Activated CD8-positive, alpha-beta memory T cell treated with anti-CD3 and anti-CD28 coated beads for 4 hours (primary cell): ENCODE measurements at places on chromosomes 3 and 15.

DNA sequence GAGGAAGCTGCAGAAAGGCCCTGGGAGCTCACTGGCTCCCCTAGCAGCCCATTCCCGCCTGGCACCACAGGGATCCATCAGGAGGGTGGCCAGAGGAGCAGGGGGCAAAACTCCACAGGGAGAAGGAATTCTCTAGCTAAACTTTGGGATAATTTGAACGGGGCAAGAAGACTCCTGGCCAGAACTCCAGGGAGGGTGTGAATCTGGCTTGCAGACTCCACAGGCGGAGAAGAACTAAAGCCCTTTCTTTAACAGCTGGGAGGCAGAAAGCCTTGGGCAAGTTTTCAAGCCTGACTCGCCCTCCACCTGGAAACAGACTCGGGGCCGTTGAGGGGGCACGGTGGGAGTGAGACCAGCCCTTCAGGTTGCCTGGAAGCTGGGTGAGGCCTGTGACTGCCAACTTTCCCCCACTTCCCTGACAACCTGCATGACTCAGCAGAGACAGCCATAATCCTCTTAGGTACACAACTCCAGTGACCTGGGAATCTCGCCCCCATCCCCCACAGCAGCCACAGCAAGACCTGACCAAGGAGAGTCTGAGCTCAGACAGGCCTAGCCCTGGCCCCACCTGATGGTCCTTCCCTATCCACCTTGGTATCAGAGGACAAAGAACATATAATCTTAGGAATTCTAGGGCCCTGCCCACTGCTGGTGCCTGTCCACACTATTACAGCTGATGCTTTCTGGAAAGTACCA, 28.6 kb downstream of the SLC27A2 start:
- no peak for DNase-seq

DNA sequence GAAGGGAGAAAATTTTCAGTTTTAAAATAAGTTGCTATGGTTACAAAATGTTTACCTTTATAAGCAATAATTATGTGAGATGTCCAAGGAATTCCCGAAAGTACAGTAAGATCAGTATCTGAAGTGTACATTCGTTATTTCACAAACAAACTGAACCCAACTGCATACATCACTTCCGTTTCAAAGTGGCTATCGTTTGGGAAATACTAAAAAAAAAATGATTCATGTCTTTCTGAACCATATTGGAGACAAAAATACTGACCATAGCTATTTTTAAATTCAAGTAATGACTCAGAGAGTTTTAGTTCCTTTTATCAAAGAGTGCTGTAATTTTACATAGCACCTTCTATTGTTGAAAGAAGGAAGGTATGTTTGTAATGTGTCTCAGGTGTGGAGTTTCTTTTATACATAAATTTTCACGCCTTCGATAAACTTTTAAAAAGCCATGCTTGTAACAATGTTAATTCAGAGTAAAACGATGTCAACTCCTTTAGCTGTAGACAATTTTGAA, 8.0 kb upstream of the ANKRD28 start:
- no peak for DNase-seq

- DNase-seq, result no peak
These were observed 83.8 kb downstream of the MRPL46 start for GRCh38 chr15:88383354-88383753.

GRCh38 chr3:23712656-23713559, 92.8 kb upstream of the UBE2E1 start:
- no peak for DNase-seq

GRCh38 chr3:190546881-190547510, 33.1 kb downstream of the IL1RAP start:
- DNase-seq, result no peak

DNA sequence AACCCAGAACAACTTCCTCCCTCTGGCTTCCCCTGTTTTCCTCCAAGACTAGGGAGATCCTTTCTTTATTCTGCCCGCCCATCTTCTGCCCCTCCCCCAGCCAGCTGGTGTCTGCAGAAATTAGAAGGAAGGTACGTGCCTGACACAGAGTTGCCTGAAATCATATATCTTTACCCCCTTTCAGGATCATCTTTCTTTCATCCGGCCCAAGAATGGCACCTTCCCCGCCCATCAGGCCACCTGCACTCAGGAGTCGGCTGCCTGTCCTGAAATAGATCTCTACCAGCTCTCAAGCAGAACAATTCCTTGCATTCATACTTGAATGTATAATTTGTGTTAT, 133.7 kb downstream of the VGLL4 start:
- no peak for DNase-seq

GRCh38 chr3:130997289-130997688, 29.3 kb downstream of the ASTE1 start:
- no peak for DNase-seq

GRCh38 chr3:136464502-136464901, 214.4 kb downstream of the PCCB start:
- DNase-seq, result no peak

DNA sequence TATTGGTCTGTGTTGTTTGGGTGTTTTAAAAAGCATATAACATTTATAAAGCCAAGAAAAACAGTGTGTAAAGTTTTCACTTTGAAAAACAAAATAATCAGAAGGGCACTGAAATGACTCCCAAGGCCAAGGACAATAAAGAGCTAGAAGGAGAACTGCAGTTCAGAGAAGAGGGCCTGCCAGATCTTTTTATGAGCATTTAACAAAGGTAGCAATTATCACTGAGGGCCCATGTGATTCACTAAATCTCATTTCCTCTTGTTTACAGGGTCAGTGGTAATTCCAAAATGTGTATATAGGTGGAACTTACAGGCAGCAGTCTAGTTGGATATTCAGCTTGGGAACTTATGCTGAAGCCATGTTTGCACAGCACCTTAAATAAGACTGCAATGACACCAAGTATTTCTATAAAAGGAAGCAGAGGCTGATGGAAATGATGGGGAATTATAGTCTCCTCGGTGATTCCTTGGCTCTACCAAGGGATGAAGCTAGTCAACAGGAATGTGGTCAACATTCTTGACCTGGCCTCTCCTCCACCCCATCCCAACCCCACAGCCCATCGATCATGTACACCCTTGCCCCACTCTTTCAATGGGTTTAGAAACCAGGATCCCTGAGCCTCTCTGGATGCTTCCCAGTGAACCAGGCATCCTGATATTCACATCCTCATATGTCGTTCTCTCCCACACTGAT, 54.4 kb upstream of the THUMPD3 start:
- no peak for DNase-seq

- no peak for DNase-seq
These were observed 19.9 kb downstream of the TTC21A start for GRCh38 chr3:39127269-39127907.

GRCh38 chr3:187849016-187849654, 103.9 kb upstream of the BCL6 start:
- DNase-seq, result no peak

GRCh38 chr15:73298522-73299245, 70.1 kb downstream of the HCN4 start:
- DNase-seq, result no peak

DNA sequence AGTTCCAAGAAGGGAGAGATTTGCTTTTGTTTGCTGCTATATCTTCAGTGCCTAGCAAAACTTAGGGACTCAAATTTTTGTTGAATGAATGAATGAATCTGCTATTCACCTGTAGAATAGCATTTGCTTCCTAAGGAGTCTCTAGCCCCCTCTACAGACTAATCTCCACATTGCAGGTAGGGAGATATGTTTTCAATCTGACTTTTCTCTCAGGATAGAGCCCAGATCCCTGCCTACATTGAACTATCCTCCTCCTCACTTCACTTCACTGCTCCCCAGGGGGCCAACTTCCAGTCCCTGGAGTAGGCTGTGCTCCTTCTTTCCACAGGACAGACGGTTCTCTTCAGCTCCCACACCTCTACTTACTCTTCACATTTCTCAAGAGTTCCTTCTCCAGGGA, 81.9 kb upstream of the PTX3 start:
- no peak for DNase-seq

DNA sequence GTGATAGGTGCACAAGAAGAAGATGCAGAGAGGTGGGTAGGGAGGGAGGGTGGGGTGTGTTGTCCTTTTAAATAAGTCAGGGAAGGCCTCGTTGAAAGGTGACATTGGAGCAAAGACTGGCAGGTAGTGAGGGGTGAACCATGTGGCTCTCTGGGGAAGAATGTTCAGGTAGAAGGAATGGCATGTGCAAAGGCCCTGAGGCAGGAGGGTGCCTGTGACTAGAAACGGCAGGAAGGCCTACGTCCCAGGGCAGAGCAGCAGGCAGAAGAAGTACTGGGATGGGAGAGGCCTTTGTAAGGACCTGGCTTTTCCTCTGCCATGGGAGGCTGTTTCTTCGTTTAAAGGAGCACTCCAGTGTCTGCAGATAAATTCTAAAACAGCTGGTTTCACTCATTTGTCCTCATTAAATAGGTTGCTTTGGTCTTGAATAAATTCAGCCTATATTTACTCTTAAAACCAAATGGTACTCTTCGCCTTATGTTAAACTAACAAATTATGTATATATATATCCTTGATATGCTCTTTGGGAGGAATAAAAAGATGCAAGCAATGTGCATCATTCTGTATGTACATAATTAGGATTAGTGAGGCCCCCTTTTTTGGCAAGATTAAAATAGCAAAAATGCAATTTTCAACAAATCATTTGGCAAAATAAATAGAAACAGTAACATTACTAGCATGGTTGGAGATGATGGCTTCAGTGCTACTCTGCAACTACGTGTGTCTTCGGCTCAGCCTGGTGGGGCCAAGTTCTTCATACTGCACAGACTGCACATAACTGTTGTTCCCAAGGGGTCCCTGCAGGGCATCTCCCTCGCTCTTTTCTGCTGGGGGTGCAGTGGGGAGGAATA, 151.4 kb downstream of the KLF13 start:
- no peak for DNase-seq

GRCh38 chr3:42134867-42135464, 43.8 kb downstream of the TRAK1 start:
- no peak for DNase-seq

- DNase-seq, result no peak
These were observed 8.5 kb downstream of the CRBN start for GRCh38 chr3:3170998-3171397.

GRCh38 chr15:69480932-69481331, 28.3 kb downstream of the RPLP1 start:
- DNase-seq, result no peak

GRCh38 chr3:62503516-62503915, 130.2 kb upstream of the FEZF2 start:
- DNase-seq, result no peak

GRCh38 chr3:183307749-183308148, 54.7 kb downstream of the B3GNT5 start:
- DNase-seq, result no peak

DNA sequence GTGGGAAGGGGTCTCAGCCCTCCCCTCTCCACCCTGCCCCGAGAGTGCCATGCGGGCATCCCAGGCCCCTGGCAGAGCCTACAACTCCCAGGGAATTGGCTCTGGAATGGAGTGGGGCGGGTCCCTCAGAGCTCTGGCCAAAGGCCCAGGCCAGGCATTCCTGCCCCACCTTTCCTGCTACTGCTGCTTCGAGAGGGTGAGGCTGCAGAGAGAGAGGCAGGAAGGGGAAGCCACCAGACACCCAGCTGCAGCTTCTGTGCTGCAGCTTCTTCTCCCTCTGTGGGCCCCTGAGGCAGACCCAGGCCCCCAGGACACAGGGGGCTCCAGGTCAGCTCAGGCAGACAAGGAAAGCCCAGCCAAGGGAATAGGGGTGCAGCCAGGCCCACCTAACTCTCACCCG, 2.7 kb downstream of the ALS2CL start:
- no peak for DNase-seq

GRCh38 chr15:69034352-69034751, 19.9 kb downstream of the NOX5 start:
- DNase-seq, result no peak

DNA sequence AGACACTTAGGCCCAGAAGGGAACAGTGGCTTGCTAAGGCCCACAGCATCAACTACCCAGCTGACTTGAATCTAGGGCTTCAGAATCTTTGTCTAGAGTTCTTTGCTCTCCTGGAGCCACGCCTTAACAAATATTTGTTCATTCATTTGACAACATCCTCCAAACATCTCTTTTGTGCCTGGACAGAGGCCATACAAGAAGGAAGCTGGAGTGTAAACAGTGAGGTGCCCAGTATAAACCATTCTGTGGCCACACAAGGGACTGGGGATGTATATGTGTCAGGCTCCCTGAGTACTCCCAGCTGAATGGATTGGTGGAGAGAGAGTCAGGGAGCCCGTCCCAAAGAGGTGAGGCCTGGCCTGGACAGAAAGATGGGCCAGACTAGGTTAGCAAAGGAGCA, 3.4 kb downstream of the CIB2 start:
- DNase-seq, result no peak

- no peak for DNase-seq
These were observed 226.2 kb upstream of the PRICKLE2 start for GRCh38 chr3:64451283-64452012.

GRCh38 chr3:141735770-141736465, 2.2 kb upstream of the RNF7 start:
- no peak for DNase-seq

DNA sequence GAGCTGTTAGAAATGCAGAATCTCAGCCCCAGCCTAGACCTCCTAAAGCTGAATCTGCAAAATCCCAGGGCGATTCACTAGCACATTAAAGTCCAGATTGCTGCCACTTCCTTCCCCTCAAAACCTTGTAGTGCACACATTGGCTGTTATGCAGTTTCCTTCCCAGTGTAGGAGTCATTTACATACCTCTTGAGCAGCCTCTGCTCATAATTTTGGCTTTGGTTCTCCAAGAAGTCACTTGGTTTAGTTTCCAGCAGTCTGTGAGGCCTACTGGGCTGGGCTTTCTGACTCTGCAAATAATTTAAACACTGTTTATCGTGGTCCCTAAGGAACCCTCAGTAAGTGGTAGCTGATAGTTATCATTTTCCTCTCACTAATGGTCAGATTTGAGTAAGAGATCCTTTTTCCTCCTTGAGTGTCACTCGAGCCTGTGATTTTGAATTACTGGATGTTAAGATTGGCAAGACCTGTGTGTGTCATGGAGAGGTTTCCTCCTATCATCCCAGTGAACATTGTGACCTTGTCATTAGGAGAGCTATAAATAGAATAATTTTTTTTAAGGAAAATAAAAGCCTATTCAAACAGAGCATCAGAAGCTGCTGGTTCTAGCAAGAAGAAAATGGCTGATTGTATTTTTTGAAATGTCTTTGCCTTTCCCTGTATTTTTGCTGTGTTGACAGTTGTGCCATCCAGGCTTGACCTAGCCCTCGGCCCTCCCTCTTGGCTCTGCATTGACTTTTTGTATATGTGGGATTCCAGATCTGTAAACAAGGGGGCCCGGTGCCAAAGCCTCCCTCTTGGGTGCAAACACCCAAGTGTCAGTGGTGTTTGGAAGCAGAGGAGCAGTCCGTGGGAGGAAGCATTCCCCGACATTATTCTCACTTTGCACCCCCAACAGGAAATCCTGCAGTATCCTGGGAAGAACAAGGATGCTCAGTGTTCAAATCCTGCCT, 134.8 kb upstream of the ANKRD28 start:
- no peak for DNase-seq

GRCh38 chr3:173591401-173591800, 193.9 kb downstream of the NLGN1 start:
- no peak for DNase-seq

DNA sequence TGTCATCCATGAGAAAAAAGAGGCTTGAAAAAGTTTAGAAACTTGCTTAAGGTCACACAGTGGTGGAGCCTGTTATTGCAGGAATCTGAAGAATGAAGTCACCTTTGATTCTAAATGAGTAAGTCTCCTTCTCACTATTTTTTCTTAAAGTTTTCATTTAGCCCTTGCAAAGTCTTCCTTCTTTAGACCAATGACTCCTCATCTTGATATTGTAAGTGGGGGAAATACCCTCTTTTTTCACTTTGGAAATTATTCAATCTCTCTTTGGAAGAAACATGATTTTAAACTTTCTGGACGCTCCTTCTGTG, 787 bp upstream of the SLMAP start:
- DNase-seq, result no peak

- no peak for DNase-seq
These were observed 5.5 kb downstream of the ADGRG7 start for GRCh38 chr3:100614941-100615340.
